Activated CD4-positive, alpha-beta T cell treated with anti-CD3 and anti-CD28 coated beads for 48 hours (primary cell): ENCODE measurements at places on chromosomes 16 and 17.

DNA sequence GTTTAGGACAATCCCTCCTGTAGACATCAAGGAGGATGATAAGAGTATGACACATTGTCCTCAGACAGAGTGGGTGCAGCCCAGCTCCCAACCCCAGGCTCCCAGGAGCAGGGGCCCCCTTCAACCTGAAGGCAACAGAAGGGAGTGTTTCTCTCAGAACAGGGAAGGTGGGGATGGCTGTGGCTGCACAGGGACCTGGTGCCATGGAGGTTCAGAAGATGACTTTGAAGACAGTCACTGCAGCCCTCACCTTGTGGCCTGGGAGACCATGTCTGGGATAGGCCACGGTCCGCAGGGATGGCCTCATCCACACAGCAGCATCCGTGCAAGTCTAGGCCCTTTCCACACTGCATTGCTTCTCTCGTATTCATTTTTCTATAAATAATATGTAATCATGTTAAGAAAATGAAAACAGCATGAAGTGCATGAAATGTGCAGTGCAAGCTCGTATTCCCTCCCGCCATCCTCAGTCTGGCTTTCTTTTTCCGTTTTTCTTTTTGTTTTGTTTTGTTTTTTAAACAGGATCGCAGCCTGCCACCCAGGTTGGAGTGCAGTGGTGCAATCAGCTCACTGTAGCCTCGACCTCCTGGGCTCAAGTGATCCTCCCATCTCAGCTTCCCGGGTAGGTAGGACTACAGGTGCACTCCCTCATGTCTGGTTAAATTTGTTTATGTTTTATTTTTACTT, 71.1 kb downstream of the METRNL start:
- no peak for DNase-seq

GRCh38 chr16:70568601-70569237, 45.1 kb downstream of the SF3B3 start:
- DNase-seq, result no peak

GRCh38 chr16:53625221-53625620, 78.4 kb downstream of the RPGRIP1L start:
- no peak for DNase-seq

GRCh38 chr17:81991684-81992305, 14.4 kb downstream of the ASPSCR1 start:
- DNase-seq, result no peak

DNA sequence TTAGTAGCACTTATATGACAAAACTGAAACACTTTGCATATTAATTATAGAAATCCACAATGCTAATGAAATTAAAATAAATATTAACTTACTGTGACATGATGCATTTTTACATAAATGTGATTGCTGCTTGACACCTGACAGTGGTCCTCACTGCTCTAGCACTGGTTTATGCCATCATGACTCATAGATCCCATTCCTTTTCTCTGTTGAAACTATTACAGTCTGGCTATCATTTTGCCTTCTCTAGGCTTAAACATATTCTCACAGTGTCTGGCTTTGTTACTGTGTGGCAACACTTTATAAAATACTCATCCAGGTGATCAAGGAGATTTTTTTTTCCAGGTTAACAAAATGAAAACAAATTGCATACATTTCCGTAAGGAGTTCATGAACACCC, 108.0 kb downstream of the MRTFB start:
- DNase-seq, result no peak

- no peak for DNase-seq
Measured at GRCh38 chr17:37206299-37206698, 169.5 kb upstream of the C17orf78 start.

DNA sequence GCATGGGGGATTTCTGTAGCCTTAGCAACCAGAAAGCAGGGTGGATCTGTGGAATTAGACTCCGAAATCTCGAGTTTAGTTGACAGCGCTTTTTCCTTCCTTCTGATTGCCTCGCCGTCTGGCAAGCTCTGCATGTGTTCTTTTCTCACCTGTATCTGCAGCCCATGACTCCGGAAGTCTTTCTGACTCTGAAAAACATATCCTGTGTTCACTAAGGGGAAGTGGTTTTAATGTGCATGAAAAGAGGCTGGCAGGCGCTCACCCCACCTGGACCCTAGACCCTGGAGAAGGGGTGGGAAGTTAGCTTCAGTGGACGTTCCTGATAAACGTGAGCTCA, 158.5 kb downstream of the RPTOR start:
- no peak for DNase-seq

GRCh38 chr16:64089697-64090096, 1032.2 kb downstream of the CDH11 start:
- DNase-seq, result no peak

- peak; percentile 88 for DNase-seq
Measured at GRCh38 chr17:77400445-77400870, 259.7 kb downstream of the SEC14L1 start.

- no peak for DNase-seq
Measured at GRCh38 chr17:63447471-63448009, 1.4 kb upstream of the CYB561 start.

DNA sequence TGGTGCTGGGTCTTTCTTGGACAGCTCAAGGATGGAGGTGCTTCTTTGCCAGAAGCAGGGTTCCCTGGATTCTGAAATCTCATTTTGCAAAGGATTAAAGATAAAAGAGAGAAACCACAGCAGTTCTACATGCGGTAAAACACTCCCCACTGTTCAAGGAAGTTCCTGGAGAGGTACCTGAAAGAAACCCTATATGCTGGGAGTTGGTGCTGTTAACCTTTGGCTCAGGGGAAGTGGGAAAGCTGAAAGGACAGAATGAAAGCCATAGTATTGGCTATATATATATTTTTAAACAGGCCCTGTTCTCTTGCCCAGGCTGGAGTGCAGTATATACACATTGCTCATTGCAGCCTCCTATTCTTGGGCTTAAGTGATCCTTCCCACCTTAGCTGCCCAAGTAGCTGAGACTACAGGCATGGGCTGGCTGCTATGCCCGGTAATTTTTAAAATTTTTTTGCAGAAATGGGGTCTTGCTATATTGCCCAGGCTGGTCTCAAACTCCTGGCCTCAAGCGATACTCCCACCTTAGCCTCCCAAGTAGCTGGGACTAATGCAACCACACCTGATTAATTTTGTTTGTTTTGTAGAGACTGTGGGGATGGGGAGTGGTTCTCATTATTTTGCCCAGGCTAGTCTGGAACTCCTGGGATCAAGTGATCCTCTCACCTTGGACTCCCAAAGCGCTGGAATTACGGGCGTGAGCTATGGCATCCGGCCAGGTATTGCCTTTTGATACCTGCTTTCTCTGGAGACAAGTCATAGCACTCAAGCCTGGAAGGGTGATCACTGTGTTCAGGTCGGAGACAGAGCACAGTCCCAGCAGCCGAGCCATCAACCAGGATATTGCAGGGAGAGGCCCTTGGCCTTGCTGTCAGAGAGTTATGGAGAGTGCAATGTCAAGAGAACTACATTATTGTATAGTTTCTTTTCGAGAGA, 55.2 kb downstream of the MSI2 start:
- DNase-seq, result no peak

DNA sequence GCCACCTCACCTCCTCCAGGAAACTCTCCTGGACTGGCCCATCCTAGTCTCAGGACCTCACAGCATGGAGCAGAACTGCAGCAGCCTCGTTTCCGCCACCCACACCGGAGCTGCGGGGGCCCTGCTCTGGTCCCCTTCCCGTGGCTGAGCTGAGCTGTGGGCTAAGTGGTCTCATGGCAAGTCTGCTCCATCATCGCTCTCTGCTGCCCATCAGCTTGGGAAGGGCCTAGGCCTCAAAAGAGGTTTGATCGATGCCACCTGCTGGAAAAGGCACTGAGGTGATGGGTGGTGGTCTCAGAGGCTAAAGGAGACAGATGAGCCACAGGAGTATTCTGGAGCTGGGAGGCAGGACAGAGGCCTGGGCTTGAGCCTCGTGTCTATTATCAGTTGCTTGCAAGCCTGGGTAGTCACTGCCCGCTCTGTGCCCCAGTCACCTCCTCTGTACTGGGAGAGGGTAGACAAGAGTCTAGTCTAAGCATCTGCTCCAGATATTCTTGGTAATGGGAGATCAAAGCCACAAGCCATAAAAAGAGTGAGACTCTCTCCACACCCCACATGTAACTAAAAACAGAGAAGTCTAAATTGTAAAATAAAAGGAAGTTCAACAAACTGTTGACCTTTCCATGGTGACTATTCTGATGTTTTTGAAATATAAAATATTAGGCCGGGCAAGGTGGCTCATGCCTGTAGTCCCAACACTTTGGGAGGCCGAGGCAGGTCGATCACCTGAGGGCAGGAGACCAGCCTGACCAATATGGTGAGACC, 1.6 kb downstream of the ITGAE start:
- no peak for DNase-seq

- no peak for DNase-seq
Measured at GRCh38 chr17:17739388-17740066, 58.3 kb downstream of the RAI1 start.

DNA sequence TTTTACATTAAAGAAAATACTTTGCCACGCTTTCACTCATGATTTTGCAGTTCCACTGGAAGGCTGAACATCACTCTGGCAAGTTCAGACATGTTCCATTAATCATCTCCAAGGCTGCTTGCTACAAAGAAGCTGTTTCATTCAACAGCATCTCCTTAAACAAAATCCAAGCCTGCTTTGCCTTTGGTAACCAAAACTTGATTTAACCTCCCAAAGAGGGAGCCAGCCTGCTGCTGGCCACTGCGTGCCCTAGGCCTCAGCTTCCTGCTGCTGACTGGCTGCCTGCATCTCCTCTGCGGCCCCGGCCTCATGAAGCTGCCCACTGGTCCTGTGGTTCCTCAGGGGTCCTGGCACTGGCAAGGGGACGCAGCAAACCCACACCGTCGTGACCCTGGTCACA, 31.8 kb downstream of the ANKRD11 start:
- no peak for DNase-seq

GRCh38 chr16:14958323-14958600, 16.6 kb upstream of the PDXDC1 start:
- no peak for DNase-seq

- DNase-seq, result no peak
Measured at GRCh38 chr16:10655415-10655977, 39.2 kb downstream of the TEKT5 start.
